CD4-positive, alpha-beta memory T cell (primary cell): ENCODE measurements at places on chromosomes 11 and 22. TPM values are rescaled to one million over a fixed set of nuclear protein-coding genes. Genes with fewer than 3 reads are reported as not detected.
A peak's percentile ranks its signal among the peaks of the same experiment; 100 is the strongest.

- no peak for DNase-seq
These were observed 60.3 kb downstream of the UBASH3B start for GRCh38 chr11:122715548-122716440.

DNA sequence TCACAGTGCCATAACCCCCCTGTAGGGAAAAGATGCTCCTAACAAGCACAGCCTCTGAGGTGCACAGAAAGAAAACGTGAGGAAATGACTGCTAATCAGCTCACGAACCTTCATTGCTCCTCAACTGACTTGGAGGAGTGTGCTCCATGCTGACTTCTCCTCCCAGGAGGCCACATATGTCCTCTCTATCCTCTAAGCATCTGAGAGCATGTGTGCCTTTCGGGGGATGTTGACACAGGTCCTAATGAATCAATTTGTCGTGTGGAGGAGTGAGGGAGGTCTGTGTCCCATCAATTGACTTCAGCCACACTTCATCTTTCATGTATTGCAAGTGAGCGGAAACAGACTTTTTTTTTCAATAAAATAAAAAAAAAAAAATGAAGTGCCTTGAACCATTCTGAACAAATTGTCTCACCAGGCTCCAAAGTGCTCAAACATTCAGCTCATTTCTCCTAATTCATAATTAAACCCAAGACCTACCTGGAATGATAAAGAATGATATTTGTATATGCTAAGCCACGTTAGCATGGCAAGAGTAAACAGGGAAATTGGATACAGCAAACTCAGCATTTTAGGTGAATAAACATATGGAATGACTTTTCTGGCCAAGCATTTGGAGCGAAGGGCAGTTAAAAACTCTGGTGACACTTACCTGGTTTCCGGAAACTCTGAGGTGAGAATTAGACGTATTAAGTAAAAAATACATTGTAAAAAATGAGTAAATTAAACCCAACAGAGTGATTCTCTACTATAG lies 317.6 kb upstream of the FAT3 start:
- DNase-seq: no peak

DNA sequence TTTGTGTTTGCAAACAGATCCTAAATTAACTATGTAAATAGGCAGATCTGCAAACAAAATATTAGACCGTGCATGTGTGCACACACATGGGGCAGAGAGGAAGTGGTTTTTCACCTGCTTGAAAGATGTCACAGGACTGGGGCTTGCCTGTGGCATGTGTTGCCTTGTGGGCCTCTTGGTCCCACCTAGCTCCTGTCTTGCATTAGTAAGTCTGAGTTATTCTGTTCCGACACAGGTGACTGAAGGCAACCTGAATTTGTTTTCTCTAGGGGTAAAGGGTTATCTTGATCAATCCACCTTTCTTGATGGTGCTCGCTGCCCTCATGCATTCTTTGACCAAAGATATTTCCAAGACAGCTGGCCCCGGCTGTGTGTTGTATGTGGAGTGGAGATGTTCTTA lies 667.5 kb downstream of the NTM start:
- no peak for DNase-seq

- DNase-seq: peak; percentile 40
These were observed 105.1 kb downstream of the HIPK3 start for GRCh38 chr11:33362051-33362910.

GRCh38 chr11:10611979-10612862 lies 43.8 kb upstream of the LYVE1 start:
- DNase-seq: no peak

DNA sequence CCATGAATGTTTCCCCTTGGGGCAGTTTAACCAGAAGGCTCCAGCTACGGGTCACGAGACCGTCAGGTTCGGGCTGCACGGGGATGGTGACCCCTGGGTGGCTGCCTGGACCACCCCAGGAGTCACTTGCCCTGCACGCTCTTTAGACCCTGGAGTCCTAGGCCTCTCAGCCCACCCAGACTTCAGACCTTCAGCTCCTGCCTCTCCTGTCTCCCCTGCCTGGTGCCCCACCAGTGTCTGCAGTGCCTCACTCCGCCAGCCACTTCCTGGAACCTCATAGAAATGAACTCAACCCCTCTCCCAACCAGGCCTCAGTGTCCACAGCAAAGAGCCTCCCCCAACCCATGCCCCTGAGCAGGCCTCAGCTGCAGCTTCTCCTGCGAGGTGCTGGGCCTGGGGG lies 12.5 kb upstream of the MS4A10 start:
- DNase-seq: no peak

Gene MYOD1
- not detected for total RNA-seq

Gene OR4D5
- not detected for total RNA-seq

DNA sequence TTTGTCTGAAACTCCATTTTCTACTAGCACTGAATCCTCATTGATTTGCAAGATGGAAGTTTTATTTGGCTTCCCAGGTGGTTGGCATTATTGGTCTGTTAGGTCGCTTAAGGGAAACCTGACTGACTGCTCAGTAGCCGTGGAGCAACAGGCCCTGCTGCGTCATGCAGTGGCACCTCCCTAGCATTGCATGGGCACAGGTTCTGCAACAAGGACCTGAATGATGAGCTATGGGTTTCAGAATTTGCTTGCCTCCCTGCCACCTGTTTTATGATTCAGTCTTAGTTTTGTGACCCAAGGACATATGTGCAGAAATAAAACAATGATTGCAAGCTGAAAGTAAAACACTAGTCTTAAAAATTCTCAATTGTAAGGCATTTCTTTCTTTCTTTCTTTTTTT lies 128.5 kb downstream of the SLC1A2 start:
- no peak for DNase-seq

Gene OTOG
- not detected for total RNA-seq

Gene PLET1
- total RNA-seq: not detected

Gene MEI1
- 79.6 TPM for total RNA-seq

GRCh38 chr11:83200035-83200434 lies 6.5 kb downstream of the ANKRD42 start:
- no peak for DNase-seq

DNA sequence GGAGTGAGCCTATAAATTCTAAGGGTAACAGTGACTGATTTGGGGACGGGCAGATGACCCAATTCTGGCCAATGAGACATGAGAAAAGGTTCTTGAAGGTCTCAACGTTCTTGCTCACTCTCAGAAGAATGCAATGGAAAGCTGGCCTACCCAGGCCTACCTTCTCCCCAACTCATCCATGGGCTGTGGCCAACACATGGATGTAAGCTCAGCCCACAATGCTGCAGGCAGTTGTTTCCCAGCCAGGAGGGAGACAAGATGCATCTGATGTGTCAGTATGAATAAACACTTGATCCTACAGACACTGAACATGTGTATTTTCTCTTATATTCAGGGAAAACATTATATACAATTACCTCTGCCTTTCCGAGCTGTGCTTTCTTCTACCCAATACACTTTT lies 24.4 kb downstream of the PI4KA start:
- DNase-seq: no peak

DNA sequence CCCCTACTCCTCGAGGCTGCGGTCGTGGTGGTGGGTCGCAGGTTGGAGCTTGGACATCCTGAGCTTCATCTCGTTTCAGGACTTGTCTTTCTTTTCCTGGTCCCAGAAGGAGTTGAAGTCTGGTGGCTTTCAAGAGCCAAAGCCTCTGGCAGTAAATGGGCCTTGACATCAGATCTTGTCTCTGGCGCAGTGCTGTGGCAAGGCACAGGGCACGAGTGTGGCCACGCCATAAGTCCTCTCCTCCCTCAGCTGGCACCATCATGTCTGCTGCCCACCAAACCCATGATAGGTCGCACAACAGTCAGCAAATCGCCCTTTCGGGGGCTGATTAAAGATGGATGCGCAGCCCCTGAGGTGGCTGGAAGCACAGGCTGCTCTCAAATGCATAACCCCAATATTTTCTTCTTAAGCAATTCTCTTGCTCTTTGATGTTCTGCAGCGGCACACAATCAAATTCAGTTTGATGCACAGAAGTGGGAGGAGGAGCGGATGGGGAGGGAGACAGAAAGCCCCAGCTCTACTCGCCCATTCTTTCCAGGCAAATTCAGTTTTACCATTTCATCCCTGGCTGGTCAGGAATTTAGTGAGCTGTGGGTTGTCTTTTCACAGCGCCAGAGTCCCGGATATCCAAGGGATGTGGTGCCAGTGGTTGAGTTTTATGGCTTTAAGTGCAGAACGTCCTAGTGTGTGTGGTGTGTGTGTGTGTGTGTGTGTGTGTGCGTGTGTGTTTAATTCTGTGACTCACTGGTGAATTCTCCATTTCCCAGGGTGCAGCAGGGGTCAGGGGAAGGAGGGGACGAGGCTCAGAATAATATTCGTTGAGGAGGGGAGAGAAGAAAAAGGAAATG lies 162.0 kb downstream of the DSCAML1 start:
- no peak for DNase-seq

DNA sequence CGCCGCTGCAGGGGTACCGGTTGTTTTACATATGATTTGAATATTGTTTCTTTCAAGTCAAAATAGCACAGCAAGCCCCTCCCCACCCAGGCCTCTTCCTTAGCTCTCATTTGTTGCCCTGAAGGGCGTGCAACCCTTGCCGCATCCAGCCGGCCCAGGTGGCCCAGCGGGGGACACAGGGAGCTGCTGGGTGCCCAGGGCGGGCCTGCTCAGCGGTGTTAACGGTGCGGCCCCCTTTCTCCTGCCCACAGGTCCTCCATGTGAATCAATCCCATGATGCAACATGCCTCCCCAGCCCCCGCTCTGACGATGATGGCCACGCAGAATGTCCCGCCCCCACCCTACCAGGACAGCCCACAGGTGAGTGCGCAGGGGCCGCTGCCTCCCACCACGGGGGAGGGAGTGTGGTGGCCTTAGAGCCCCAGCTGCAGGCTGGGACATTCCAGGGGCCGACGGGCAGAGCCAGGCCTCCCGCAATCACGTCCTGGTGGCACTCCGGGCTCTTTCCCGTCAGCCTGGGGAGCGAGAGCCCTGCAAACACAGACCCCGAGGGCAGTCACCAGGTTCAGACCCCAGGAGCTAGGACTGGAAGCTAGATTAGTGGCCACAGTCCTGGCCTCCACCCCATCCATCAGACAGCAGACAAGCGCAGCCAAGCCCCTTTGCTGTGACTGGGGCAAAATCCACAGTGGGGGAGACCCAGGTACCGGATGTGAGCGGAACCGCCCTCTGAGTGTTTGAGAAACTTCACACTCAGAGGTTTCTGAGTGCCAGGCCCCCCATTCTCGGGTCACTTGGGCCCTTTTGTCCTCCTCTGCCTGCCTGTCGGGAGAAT lies 144.8 kb downstream of the FEZ1 start:
- no peak for DNase-seq

DNA sequence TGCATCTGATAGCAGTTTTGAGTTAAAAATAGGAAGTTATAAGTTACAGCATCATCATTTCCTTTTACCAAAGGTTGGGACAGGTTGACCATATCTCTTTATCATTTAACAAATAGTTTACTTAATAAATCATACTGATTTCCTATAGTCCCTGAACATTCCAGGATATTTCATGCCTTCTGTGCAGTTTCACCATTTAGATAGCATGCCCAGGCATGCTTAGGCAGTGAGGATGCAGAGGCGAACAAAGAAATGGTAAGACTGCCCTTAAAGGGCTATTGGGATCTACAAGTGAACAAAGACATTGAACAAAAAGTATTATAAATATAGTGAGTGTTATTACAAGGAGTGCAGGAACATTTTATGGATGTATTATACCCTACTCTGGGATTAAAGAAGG lies 96.4 kb downstream of the PRMT3 start:
- no peak for DNase-seq

Gene BIRC3
- 197 TPM for total RNA-seq

- DNase-seq: no peak
These were observed 418 bp downstream of the ACO2 start for GRCh38 chr22:41469218-41469851.

DNA sequence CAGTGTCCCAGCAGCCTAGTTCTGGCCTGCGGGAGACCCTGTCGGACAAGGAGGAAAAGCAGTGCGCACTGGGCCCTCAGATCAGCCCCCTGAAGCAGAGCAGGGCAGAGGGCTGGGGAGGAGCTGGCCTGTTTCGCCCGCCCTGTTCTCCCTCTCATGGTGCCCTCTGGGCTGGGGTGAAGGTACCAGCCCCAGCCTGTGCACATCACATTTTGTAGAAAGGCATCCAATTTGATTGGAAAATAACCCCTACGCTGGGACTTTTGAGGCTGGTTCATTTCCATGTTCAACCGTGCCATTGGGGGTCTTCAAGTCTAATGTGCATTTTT lies 832 bp upstream of the NAP1L4 start:
- DNase-seq: no peak

GRCh38 chr11:59009661-59010060 lies 70.4 kb downstream of the GLYATL1 start:
- no peak for DNase-seq

Gene PHRF1
- 54.5 TPM for total RNA-seq

Gene TLCD5
- 0.70 TPM for total RNA-seq

DNA sequence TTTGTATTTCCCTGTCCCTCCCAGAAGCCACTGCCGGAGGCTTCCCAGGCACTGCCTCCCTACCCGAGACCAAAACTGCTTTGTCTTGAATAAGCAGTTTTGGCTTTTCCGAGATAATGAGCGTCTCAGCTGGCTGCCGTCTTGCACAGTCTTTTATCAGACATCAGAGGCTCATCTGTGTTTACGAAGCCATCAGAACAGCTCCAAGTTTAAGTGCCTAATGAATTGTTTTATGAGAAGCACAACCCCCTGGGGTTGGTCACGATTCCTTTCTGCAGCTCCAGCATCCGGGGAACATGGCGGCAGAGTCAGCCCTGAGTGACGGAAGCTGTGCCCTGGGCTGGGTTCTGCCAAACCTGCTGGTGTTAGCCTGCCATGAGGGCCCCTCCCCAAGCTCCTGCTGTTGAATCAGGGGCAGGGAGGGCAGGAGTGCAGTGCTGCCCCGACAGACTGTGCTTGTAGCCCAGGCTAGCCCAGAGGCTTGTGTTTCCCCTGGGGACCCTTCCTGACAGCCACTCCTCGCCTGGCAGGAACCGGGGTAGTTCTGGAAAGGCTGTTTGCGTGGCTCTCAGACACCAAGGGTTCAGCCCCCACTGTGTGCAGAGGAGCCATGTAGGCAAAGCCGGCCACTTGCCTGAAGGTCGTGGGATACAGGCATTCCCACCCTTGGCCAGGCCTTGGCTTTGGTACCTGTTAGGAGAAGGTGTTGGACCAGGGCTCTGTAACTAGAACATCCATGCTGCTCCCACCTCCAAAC lies 96.1 kb downstream of the MORC2 start:
- no peak for DNase-seq

DNA sequence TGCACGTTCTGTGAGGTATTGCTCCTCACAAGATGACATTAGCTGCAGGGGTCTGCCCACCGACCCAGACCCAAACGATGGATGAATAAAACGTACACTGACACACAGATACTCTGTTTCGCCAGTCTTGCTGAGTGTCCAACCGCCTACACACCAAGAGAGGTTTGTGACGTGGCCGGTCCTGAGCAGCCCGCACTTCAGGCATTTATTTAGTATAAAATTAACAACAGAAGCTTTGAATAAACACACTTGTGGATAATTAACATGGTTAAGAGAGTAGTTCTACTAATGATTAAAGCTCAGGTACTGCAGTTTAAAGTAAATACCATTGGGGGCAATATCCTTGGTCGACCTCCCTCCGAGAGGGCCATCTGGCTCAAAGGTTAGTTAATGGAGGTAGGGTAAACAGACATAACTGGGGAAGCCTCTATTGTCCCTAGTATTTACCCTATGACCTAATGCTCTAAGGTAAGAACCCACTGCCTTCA lies 75.7 kb downstream of the CCDC83 start:
- no peak for DNase-seq

GRCh38 chr11:126914941-126915340 lies 85.6 kb downstream of the KIRREL3 start:
- DNase-seq: no peak
